Stimulated activated CD4-positive, alpha-beta T cell treated with anti-CD3 and anti-CD28 coated beads, Interleukin-4, amount 100 ng/mL, for 4 hours (primary cell): ENCODE measurements at places on chromosomes 2 and 18.

GRCh38 chr2:135585586-135585985 is 54.3 kb downstream of the R3HDM1 start:
- DNase-seq, result no peak

- DNase-seq, result no peak
These were observed 5.2 kb downstream of the CTDP1 start for GRCh38 chr18:79684787-79685186.

DNA sequence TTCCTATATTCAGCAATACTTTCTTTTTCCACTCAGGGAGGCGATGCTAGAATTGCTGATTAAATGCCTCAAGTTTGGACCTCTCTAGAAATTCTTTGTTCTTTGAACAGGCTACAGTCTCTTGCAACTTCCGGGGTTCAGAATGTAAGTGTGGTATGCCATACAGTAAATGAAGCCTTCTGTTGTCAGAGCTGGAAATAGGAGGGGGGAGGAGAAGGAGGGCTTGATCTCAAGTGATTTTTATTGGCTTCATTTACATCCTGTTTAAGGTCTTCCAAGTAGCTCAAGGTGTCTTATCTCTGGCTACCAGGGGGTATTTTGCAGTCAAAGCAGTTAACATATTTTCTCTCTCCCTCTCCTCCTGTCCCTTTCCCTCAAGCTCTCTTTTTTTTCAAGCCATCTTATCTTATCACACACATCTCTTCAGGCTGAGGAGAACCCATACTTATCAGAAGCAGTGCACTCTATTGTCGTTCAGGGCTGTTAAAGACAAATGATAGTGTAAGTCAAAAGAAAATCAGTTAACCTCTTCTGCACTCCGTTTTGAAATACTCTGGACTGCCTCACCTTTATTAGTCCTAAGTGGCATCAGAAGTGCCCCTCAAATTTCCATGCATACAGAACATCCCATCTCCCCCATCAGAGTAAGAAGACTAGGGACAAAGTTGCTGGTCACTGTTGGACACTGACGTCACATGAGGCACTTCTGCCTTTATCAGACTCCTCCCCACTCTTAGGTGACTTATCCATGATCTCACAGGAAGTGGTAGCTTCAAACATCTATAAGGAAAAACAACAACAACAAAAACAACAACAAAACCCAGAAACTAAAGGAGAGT is 112.2 kb downstream of the ZNF521 start:
- no peak for DNase-seq

GRCh38 chr2:120221616-120222015 is 1.6 kb downstream of the TMEM185B start:
- no peak for DNase-seq

DNA sequence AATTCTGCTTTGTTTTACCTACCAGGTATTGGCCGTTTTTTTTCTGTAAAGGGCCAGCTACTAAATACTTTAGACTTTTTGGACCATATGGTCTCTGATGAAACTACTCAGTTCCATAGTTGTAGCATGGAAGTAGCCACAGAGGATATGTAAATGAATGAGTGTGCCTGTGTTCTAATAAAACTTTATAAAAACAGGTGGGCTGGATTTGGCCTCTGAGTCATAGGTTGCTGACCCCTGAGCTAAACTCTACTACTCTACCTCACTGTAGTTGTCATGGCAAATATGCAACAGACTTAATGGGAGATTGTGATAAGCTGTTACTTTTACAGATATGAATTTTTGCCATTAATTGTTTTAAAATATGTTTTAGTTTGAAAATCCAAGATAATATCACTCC is 19.7 kb downstream of the CLIP4 start:
- DNase-seq, result no peak

DNA sequence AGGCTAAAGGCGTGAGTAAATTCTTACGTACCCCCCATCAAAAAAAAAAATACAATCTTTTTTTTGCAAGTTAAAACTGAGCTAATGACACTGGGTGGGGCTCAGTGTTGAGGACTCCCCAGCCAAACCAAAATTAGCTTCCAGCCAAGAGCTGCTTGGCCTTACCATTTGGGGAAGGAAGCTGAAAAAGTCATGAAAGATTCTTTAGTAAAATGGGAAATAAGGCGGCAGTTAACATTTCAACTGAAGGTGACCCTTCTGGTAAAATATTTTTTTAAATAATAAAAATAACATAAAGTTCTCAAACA is 16.4 kb downstream of the SMAD7 start:
- DNase-seq, result no peak

GRCh38 chr2:48434101-48434500 is 95.9 kb upstream of the STON1 start:
- DNase-seq, result no peak

GRCh38 chr18:75170916-75171315 is 38.0 kb downstream of the PTGR3 start:
- no peak for DNase-seq

DNA sequence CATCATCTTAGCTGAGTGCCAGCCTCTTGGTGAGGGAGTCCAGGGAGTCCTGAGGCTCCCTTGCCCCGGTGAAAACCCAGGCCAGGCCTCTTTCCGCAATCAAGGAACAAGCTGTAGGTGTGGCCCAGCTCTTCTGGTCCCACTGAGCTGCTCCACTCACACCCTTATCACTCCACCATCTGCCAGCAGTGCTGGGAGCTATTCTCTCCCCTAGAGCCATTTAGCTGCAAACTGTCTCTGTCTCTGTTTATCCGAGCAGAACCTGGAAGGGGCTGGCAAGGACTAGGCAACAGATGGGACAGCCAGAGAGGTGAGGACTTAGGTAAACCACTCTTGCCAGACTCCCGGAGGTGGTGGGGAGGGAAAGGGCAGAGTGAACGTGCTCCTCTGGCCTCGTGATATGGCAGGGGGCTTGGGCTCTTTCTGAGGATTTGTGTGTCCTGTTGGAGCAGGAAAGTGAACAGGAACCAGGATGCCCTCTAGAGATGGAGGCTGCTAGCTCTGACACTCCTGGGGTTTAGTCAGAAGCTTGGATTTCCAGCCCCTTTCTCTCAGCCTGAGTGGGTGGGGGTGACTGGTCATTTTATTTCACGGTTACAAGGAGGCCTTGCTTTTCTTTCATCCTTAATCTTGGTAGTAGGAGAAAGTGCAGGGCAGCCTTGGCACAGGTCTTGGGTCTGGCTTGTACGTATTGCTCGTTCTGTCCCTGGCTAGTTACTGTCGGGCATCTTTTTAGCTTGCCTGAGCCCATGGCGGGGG is 19.6 kb downstream of the B3GNT2 start:
- no peak for DNase-seq

DNA sequence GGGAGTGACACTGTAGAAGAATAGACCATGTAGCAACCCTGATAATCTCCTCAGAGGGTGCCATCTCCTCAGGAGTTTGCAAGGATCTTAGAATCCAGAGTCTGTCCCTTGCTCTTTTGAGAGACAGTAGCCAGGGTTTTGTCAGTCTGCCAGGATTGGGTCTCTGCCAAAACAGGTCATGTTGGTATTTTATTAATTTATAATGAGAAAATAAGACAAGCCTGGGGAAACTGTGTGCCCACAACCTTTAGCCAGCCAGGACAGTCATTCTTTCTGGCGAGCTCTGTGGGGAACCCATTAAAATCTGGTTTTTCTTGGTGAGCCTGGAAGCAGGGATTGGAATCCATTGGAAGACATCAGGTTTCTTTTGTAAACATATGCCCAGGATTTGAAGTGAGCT is 78.6 kb downstream of the PTPRM start:
- DNase-seq, result no peak

DNA sequence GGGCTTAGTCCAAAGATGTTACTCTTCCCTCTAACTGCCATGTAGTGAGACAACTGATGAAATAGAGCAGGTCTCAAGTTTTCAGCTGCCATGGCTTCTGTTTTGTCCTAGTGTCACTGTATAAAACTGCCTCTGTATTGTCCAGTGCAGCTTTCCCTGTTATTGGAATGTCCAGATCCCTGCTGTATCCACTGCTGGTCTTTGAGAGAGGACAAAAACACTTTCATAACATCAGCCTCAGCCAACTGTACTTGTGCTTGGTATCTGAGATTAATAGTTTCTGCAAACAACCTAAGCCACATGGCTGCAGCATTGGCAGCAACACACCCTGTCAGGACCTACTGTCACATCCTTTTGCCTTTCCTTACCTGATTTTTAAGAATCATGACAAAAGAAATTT is 480.2 kb downstream of the LPIN1 start:
- no peak for DNase-seq
